Activated naive CD8-positive, alpha-beta T cell treated with anti-CD3 and anti-CD28 coated beads, Interleukin-2, amount 50 U/mL, for 24 hours (primary cell): ENCODE measurements at places on chromosomes 2 and 18.

DNA sequence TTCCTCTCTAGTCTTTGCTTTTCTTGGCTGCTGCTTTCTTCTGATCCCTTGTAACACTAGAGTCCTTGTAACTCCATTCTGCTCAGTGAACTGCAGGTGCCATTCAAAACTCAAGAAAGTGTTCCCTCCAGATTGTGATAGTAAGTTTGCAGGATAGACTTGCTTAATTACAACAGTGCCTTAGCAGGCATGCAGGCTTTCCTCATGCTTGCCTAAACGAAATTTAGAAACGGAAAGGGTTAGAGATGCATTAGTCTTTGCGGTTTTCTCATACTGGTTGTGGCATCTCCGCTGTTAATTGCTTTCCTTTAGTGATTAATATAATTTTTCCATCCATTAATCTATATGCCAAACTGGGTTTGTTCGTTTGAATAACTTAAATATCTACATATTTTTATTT is 82.9 kb downstream of the DOK6 start:
- peaks cover 4% of the 10 kb centered on the region for H3K27me3 ChIP-seq
- H3K27ac ChIP-seq, result no peak overlapping the region
- DNase-seq, result no peak
- H3K36me3 ChIP-seq, result no peaks in the 10 kb centered on the region
- no peaks in the 10 kb centered on the region for H3K4me1 ChIP-seq

DNA sequence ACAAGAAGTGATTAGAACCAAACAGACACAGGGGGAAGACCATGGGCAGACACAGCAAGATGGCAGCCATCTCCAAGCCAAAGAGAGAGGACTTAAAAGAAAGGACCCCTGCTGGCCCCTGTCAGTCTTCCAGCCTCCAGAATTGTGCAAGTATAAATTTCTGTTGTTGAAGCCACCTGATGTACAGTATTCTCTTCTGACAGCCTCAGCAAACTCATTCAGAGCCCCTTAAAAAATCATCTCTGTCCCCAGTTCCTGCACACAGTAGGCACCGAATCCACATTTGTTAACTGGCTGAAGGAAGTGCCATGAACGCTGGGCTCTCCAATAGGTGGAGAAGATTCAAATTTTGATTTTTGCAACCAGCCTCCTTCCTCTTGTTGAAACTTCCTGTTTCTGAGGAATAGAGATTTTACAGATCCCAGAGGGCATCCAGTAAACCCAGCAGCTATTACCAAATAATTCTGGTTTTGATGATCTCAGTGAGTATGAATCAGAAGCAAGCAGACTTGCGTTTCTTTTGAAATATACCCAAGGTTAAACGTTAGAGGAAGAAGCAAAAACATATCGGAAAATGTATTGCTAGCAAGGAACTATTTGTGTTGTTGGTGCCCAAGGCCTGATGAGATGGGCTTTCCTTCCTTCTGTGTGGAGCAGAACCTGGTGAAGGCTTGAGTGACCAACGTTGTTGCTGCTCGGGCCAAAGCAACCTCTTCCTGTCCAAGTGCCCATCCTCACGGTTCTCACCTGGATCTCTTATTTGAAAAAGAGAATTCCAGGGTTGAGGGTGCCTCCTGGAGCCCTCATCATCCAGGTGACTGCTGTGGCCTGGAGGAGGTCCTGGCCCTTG is 47.7 kb upstream of the PLB1 start:
- peaks cover 78% of the 10 kb centered on the region for H3K4me1 ChIP-seq
- no peak overlapping the region for H3K4me3 ChIP-seq
- DNase-seq, result no peak
- H3K27ac ChIP-seq, result peak overlapping the region; percentile 80

- no peak overlapping the region for H3K27ac ChIP-seq
- H3K36me3 ChIP-seq, result no peaks in the 10 kb centered on the region
- no peak for DNase-seq
Measured at GRCh38 chr2:197908990-197909776, 104.8 kb downstream of the PLCL1 start.

- H3K4me3 ChIP-seq, result peak overlapping the region; percentile 79
- H3K4me1 ChIP-seq, result peaks cover 46% of the 10 kb centered on the region
- DNase-seq, result peak; percentile 48
- no peaks in the 10 kb centered on the region for H3K27me3 ChIP-seq
Measured at GRCh38 chr2:241617431-241618154, 19.4 kb downstream of the THAP4 start.

DNA sequence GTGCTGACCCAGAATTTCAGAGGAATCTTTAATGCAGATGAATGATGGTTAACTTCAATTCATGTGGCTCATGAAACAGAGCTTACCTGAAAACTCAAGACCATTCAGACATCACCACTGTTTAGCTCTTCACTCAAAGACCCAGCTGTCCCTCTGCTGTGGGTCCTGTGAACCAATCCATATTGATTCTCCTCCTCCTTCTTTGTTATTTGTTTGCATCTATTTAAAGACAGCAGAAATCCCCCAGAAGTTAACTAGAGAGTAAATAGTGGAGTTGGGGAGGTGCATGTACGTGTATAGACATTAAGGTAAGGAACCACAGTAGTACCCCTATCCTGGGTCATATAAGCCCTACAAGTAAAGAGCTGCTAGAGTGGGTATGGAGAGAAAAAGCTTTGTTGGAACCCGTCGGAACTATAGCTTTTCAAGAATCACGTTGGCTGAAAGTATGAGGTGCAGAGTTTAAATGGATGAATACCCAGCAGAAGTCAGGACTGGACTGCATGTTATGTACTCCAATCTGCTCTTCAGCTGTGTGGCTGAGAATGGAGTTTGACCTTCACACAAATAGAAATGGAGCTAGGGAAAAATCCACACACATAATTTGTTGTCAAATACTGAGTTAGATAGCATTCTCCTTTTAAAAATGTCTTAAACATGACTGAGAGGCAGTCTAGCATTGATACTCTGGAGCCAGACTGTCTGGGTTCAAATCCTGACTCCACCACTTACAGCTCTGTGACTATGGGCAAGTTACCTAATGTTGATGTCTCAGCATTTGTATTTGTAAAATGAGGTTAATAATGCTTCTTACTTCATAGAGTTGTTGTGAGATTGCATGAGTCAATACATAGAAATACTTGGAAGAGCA is 81.7 kb upstream of the HK2 start:
- no peaks in the 10 kb centered on the region for H3K36me3 ChIP-seq
- DNase-seq, result no peak
- H3K4me3 ChIP-seq, result no peak overlapping the region
- H3K27me3 ChIP-seq, result no peaks in the 10 kb centered on the region
- H3K27ac ChIP-seq, result no peak overlapping the region
- H3K4me1 ChIP-seq, result no peaks in the 10 kb centered on the region

DNA sequence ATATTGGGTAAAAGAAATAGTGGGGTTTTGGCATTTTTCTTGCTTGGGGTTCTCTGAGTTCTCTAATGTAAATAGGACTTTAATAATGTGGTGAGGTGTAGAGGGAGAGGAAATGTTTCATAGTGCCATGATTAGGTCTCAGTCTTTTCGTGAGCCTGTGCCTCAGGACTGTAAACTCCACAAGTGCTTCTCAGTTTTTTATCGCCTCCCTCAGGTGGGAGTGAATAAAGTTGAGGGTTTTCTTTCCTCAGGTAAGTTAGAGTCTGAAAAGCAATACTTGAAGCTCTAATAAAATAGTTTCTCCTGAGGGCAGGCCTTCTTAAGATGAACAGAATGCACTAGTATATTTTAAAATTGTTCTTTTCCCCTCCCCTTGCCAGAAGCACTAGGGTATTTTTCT is 243.1 kb upstream of the SETBP1 start:
- H3K27me3 ChIP-seq, result peaks cover 5% of the 10 kb centered on the region
- H3K27ac ChIP-seq, result no peak overlapping the region
- H3K4me1 ChIP-seq, result no peaks in the 10 kb centered on the region
- no peaks in the 10 kb centered on the region for H3K36me3 ChIP-seq
- DNase-seq, result no peak
- no peak overlapping the region for H3K4me3 ChIP-seq

DNA sequence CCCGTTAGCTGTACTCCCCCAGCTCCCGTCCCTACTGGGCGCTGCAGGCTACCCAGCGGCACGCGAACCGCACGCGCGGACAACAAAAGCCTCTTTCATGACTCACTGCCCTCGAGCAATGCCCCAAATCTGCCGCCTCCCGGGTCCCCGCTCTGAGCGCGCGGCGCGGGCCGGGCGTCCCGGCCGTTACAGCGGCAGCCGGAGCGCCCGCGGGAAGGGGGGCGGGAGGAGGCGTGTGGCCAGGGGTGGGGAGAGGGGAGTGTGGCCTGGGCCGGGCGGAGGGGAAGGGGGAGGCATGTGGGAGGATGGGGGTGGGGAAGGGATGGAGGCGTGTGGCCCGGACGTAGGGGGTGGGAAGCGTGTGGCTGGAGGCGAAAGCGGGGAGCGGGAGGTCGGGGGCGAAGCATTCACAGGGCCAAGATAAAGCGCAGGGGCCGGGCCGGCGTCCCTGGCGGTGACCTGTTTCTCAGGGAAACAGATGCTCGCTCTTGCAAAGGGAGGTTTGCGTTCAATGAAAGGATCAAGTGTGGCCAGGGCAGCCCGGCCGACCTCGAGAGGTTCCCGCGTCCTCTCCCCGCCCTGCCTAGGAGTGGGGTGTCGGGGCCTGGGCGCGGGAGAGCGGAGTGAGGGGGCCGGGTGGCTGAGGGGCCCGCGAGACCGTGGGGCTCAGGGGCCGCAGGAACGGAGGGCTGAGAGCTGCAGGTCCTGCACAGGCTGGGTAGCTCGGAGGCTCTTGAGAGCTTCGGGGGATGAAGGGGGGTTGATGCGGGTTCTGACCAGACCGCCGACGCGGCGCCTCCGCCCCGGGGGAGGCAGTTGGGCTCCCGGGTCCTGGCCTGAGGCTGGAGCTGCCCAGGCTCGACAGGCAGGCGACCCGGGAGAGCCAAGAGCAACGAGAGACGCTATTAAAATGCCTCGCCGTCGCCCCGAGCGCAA is 3.5 kb upstream of the NEUROD1 start:
- peak overlapping the region; percentile 71 for H3K4me3 ChIP-seq
- H3K36me3 ChIP-seq, result peaks cover 1% of the 10 kb centered on the region
- H3K4me1 ChIP-seq, result peaks cover 37% of the 10 kb centered on the region
- H3K27ac ChIP-seq, result no peak overlapping the region
- peak; percentile 20 for DNase-seq

DNA sequence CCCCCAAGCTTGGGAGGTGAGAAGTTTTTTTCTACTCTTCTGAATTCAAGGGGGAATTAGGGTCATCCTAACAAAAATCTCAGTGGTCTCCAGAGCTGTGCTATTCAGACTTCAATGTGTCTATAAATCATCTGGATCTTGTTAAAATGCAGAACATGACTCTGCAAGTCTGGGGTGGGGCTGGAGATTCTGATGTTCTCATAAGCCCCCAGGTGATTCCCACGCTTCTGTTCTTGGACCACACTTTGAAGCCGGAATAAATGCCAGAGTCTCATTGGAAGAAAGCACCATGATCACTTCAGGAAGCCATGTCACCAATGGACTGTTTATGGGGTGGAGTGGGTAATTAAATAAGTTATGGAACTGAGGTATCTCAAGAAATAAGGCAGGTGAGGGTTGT is 22.2 kb upstream of the SLC16A14 start:
- H3K27ac ChIP-seq, result no peak overlapping the region
- H3K27me3 ChIP-seq, result peaks cover 28% of the 10 kb centered on the region

GRCh38 chr18:74282755-74283554 is 8.8 kb downstream of the CYB5A start:
- peaks cover 3% of the 10 kb centered on the region for H3K36me3 ChIP-seq
- peak overlapping the region; percentile 29 for H3K27ac ChIP-seq
- DNase-seq, result no peak
- no peaks in the 10 kb centered on the region for H3K27me3 ChIP-seq
- no peak overlapping the region for H3K4me3 ChIP-seq
- H3K4me1 ChIP-seq, result peaks cover 20% of the 10 kb centered on the region

DNA sequence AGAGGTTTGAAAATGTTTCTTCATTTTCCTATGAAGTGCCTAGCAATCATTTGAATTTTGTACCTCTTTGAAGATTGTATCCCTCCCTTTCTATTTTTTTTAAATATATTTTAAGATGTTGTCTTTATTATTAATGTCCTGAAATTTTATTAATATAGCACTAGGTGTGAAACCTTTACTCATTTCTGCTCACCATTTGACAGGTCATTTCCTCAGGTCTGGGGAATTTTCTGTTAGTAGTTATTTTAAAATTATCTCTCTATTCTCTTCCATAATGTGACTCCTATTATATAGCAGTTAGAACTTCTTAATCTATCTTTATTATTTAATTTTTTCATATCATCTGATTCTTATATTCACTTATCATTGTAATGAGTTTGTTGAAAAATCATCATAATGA is 1038.6 kb upstream of the SLC39A10 start:
- no peaks in the 10 kb centered on the region for H3K36me3 ChIP-seq
- no peak for DNase-seq
- H3K27ac ChIP-seq, result no peak overlapping the region
- no peaks in the 10 kb centered on the region for H3K4me1 ChIP-seq
- no peak overlapping the region for H3K4me3 ChIP-seq

DNA sequence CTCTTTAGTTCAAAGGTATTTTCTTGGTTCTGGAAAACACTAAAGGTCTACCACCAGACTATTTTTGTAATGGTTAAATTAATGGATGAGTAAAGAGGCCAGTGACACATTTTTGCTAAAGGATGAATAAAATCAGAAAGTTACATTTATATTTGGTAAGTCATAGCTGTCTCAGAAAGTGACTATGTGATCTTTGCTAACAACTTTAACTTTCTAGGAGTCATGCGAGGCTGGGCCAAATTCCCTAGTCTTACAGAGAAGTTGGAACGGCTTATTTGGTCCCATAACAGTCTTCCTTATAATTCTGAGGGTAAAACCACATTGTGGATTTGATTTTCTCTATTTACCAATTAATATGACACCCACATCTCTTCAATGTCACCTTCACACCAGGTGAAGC is 198.1 kb downstream of the PDE1A start:
- H3K4me1 ChIP-seq, result no peaks in the 10 kb centered on the region
- no peak overlapping the region for H3K4me3 ChIP-seq
- H3K27me3 ChIP-seq, result no peaks in the 10 kb centered on the region
- no peaks in the 10 kb centered on the region for H3K36me3 ChIP-seq

DNA sequence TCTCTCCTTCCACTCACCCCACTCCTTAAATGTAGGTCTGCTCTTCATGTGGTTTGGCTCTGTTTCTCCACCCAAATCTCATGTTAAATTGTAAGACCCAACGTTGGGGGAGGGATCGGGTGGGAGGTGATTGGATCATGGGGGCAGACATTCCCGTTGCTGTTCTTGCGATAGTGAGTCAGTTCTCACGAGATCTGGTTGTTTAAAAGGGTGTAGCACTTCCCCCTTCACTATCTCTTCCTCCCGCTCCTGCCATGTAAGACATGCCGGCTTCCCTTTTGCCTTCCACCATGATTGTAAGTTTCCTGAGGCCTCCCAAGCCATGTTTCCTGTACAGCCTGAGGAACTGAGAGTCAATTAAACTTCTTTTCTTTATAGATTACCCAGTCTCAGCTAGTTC is 1044.5 kb upstream of the POU3F3 start:
- H3K27ac ChIP-seq, result no peak overlapping the region
- H3K4me1 ChIP-seq, result no peaks in the 10 kb centered on the region
- no peaks in the 10 kb centered on the region for H3K36me3 ChIP-seq
- H3K27me3 ChIP-seq, result no peaks in the 10 kb centered on the region
- no peak for DNase-seq

DNA sequence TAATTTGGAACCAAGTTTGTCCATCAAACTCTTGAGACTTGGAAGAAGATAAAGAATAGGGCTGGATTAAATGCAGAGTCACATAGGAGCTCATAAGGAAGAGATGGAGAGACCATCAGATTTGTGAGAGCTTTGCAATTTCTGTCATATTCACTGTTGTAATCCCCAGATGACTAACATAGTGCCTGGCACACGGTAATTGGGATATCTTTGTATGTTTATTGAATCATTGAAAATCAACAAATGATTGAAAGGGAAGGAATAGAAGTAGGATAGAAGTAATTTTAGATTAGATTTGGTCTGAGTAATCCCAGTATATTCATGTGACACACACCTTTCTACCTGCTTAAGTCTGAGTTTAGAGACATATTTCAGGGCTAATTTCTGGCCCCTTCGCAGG is 75.4 kb downstream of the LCLAT1 start:
- no peak overlapping the region for H3K27ac ChIP-seq
- H3K4me3 ChIP-seq, result no peak overlapping the region
- no peak for DNase-seq
- H3K27me3 ChIP-seq, result no peaks in the 10 kb centered on the region
